ENCODE measurements at places on chromosomes 3 and 15.

GRCh38 chr3:174529298-174529697 lies 329.8 kb upstream of the NAALADL2 start:
- DNase-seq = no peak

DNA sequence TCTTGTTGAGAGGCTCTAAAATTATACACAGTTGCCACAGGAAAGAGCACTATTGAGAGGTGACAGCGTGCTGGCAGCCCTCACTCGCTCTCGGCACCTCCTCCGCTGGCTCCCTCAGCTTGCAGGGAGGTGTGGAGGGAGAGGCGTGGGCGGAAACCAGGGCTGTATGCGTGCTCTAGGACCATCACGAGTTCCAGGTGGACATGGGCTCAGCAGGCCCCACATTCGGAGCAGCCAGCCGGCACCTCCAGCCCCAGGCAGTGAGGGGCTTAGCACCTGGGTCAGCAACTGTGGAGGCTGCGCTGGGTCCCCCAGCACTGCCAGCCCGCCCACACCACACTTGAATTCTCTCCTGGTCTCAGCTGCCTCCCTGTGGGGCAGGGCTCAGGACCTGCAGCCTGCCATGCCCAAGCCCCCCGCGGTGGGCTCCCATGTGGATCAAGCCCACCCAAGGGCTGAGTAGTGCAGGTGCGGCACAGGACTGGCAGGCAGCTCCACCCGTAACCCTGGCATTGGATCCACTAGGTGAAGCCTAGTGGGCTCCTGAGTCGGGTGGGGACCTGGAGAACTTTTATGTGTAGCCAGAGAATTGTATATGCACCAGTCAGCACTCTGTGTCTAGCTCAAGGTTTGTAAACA lies 460.6 kb upstream of the ALCAM start:
- DNase-seq = no peak

- DNase-seq = no peak
These were observed 552.8 kb downstream of the MAGI1 start for GRCh38 chr3:65485826-65486469.

GRCh38 chr3:81776643-81777042 lies 15.2 kb upstream of the GBE1 start:
- DNase-seq = no peak

GRCh38 chr3:83625261-83625660 lies 1333.5 kb upstream of the CADM2 start:
- DNase-seq = no peak

GRCh38 chr3:115022199-115022598 lies 124.9 kb downstream of the ZBTB20 start:
- no peak for DNase-seq

- DNase-seq = no peak
These were observed 31.6 kb downstream of the GOLGA6L2 start for GRCh38 chr15:23415321-23415865.

- DNase-seq = no peak
These were observed 170.1 kb downstream of the IL5RA start for GRCh38 chr3:2940062-2940461.

GRCh38 chr3:45067486-45067885 lies 41.4 kb downstream of the CLEC3B start:
- no peak for DNase-seq

GRCh38 chr3:99579246-99579645 lies 59.1 kb upstream of the COL8A1 start:
- DNase-seq = no peak

- no peak for DNase-seq
These were observed 557 bp downstream of the ELL3 start for GRCh38 chr15:43776101-43776717.

- DNase-seq = no peak
These were observed 2.4 kb downstream of the ANKRD63 start for GRCh38 chr15:40280260-40281056.

GRCh38 chr3:157865352-157866000 lies 240.7 kb downstream of the SHOX2 start:
- DNase-seq = peak; percentile 33

- DNase-seq = no peak
These were observed 499.9 kb downstream of the TBL1XR1 start for GRCh38 chr3:176697284-176697889.

- DNase-seq = no peak
These were observed 238.7 kb upstream of the HES1 start for GRCh38 chr3:193897288-193897687.

DNA sequence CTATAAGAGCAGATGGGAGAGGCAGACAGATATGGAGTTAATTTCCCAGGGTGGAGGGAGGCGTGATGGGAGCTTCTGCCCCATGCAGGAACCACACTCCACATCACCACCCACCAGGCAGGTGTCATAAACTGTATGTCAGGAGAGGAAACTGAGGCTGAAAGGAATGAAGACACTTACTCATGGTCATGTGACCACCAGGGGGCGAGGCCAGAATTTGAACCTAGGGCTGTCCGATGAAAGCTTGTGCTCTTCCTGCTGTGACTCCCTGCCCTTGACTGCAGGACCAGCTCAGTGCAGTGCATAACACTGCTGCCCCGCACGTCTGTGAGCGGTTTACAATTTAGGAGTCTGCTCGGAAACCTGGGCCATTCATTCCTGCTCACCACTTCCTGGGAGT lies 28.8 kb downstream of the NUP210 start:
- no peak for DNase-seq

GRCh38 chr15:57685306-57686095 lies 21.0 kb upstream of the POLR2M start:
- DNase-seq = no peak

GRCh38 chr3:36302158-36302509 lies 78.2 kb upstream of the STAC start:
- DNase-seq = no peak

DNA sequence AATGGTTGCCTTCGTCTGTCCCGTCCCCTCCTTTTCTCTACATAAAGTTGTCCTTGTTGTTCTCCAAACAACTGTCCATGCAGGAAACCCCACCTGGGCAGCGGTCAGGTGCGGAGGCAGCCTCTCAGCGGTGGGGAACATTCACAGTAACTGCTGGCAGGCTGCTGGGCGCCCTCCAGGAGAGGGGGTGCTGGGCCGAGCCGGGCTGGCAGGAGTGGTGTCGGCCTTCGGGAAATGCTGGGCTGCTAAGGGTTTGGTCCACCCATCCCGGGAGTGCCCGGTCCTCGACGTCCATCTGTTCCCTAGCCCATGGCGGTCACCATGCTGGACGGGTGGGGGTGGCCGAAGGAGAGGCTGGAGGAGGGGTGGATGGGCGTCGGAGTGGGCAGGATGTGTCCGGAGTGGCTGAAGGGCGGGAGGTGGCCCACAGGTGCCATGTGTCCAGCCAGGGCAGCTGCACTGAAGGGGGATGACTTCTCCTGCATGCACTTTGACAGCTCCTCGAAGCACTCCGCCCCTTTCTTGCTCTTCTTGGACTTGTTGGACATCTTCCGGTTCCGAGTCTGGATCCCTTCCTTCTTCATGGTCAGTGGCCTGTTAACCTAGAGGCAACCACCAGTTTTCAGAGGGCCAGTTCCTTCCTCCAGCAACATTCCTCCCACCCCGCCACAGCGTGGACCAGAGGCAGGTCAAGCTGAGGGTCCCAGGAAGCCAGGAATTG lies 12.1 kb downstream of the GATA2 start:
- no peak for DNase-seq
